ENCODE measurements at places on chromosomes 4 and X.

- no peak for DNase-seq
Measured at GRCh38 chrX:67544281-67545035, 637 bp downstream of the AR start.

GRCh38 chr4:87387237-87387636 is 3.8 kb downstream of the HSD17B11 start:
- DNase-seq, result no peak

DNA sequence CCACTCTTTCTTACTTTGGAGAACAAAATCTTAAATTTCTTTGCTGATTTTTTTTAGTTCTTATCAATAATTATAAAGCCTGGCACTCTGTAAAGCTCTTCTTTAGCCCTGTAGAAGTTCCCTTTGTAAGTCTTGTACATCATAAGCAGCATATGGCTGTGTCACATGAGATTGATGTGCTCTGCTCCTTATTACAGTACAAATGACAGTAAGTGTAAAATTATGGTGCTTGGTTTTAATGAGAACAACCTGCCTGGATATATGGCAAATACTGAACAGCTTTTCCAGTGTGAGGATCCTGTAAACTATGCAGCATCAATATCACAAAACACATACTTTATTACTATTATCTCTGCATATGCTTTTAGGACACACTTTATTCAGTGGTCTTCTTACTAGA is 145.9 kb upstream of the GNPDA2 start:
- no peak for DNase-seq

DNA sequence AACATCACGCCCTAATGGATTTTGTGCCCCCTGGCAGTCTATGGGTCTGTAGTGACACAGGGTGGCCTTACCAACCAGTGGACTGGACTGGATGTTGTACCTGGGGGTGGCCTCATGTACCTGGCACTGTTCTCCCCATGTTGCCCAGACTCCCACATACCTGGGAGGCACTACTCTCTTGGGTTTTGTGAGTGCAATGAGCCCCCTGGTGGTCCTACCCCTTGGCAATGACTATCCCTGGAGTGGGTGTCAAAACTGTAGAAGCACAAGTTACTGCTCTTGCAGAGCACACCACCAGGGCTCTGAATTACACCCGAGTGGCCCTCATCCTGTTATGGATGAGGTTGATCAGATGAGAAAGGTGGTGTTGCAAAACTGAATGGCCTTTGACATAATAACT is 57.8 kb upstream of the CCDC149 start:
- DNase-seq, result no peak

DNA sequence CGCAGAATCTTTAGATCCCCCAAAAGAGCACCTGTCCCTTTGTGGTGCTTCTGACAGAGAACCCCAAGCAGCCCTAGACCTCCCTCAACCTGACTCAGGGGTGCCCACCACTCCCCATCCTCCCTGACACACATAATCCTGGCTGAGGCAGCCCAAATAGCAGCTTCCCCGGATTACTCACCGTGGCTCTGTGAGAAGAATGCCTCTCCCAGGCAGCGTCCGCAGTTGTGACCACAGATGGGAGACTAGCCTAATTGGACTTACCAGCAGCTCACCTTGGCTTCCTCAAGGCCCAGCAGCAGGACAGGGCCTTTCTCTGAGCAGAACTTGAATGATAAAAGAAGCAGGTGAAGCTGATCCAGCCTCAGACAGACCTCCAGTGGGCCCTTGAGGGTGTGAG is 10.3 kb upstream of the ODAPH start:
- DNase-seq, result no peak

GRCh38 chrX:19626230-19626629 is 110.9 kb upstream of the MAP3K15 start:
- no peak for DNase-seq

- DNase-seq, result no peak
Measured at GRCh38 chr4:27819246-27819645, 958.6 kb downstream of the STIM2 start.

- peak; percentile 38 for DNase-seq
Measured at GRCh38 chr4:176841711-176842112, 49.0 kb upstream of the VEGFC start.
